ENCODE measurements at places on chromosomes 11 and 22.
A peak's percentile ranks its signal among the peaks of the same experiment; 100 is the strongest.

GRCh38 chr11:33284818-33285217 is 27.6 kb downstream of the HIPK3 start:
- DNase-seq: no peak

GRCh38 chr11:28632338-28632737 is 524.1 kb downstream of the METTL15 start:
- no peak for DNase-seq

DNA sequence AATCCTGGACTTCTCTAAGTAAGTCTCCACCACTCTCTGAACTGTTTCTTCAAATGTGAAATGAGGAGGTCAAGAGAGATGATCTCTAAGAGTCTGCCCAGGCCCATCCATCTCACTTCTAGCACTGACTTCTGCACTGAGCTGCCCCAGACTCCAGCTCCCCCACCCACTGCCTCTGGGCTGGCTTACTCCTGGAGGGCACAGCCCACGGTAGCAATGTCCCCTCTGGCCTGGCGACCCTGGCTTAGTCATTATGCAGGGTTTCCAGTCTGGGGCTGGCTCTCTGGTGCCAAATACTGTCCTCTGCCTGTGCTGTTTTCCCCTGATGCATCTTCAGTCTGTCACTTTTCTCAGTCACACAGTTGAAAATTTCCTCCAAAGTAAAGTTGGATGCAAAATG is 60.9 kb downstream of the PKNOX2 start:
- DNase-seq: no peak

- no peak for DNase-seq
Observed at GRCh38 chr22:50002791-50003190, 9.8 kb downstream of the IL17REL start.

DNA sequence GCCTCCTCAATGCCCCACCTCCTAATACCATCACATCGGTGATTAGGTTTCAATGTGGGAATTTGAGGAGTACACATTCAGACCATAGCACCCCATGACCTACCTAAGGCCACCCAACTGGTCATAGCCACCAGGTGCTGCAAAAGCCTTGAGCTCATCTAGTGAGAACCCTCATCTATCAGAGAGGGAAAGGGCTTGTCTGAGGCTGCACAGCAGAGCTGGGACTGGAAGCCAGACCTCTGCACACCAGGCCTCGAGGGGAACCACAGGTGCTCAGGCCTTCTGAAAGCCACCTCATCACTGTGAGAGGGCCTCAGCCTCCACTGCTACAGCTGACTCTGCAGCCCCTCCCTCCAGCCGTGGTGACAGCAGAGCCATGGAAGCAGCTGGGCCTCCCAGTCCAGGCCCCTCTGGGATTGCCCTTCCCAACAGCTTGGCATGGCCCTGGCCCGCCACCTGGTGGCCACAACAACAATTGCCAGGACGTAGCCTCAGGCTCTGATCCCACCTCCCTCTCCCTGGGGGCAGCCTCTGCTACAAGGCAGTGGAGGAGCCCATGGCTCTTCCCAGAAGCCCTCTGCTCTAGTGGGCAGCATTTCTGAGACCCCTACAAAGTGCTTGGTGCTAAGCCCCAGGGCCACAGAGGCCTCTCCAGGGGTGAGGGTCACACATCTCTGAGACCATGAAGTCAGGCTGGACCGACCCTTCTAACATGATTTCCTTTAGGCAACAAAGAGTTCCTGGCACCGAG is 41.0 kb upstream of the PRDM11 start:
- DNase-seq: peak; percentile 57

DNA sequence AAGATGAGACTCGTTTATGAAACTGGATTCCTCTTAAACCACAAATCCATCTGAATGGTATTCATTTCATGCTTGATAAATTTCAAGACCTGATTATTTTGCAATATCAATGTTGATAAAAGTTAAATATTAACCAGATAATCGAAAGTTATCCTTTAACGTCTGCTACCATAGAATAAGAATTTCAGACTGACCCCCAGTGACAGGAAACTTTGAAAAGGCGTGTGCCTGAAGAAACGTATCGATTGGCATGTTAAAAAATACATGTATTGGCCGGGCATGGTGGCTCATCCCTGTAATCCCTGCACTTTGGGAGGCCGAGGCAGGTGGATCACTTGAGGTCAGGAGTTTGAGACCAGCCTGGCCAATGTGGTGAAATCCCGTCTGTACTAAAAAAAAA is 13.9 kb downstream of the SCGB1A1 start:
- DNase-seq: no peak

- DNase-seq: no peak
Observed at GRCh38 chr11:71204748-71205664, 47.4 kb downstream of the SHANK2 start.

DNA sequence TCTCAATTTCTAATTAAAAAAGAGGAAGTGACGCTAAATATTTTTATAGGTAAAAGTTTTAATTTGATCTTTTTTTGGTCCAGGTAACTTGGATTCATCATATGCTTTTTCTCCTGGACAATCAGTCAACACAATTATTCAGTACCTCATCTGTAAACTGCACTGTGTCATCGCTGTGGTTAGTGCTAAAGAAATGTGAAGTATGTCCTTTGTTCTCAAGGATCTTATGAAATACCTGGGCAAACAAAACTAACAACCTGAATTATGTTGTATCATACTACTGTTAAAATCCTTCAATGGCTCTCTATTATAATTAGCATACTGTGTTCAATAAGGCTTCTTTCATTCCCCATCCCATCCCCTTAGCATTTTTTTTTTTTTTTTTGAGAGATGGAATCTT is 19.9 kb upstream of the SCN3B start:
- no peak for DNase-seq

DNA sequence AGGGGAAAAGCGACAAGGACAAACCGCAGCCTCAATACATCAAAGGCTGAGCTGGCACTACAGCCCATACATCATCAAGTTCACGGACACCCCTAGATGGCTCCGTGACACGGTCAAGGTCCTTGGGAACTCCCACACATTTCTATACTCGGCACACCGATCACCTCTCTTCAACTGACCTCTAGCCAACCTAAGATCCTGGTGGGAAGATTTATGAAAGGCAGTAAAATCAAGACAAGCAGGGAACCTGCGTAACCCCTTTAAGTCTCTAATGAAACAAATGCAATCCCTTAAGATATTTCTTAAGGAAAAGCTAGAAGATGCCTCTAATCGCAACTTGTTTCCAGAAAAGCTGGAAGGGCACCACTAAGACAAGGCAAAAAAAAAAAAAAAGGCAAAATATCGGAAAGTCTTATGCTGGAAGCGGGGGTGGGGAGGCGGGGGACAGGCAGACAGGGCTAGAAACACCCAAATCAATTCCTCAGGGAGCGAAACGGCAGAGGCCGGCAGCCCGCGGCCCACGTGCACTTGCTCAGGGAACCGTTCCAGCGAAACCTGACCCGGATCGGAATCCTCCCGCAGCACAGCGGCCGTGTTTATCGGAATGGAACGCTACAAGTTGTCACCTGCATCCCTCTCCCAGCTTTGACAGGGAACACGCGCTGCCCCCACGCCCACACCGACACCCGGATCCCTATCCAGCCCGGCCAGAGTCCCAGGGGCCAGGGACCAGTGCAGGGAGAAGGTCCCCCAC is 1.4 kb downstream of the ARHGAP20 start:
- peak; percentile 6 for DNase-seq

DNA sequence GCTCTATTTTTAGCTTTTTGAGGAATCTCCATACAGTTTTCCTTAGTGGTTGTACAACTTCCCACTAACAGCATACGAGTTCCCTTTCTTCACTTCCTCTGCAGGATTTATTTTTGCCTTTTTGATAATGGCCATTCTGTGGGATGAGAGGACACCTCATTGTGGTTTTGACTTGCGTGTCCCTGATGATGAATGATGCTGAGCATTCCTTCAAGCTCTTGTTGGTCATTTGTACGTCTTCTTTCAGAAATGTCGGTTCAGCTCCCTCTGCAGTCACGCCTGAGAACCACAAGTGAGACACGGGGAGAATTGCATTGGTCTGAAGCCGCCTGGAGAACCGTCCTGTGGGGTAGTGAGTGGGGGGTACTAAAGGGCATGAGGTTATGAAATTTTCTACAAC is 2.0 kb upstream of the KRTAP5-10 start:
- no peak for DNase-seq

DNA sequence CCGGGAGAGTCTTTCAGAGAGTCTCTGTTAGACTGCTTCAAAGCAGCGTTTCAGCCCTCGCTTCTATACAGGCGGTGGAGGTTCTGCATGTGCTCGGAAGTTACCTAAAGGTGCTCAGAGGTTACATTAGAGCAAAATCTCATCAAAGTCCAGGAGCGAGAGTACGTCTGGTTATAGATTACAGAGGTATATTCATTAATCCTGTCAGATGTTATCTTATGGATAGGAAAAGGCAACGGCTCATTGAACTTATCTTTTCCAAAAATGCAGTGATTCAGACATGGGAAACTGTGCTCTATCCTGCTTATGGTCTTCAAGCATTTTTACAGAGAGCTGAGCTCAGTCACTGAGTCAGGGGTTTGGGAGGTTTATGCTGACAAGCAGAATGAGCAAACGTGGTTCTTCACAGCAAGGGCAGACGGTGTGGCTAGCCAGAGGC is 9.1 kb upstream of the ZBED5 start:
- no peak for DNase-seq

- DNase-seq: peak; percentile 31
Observed at GRCh38 chr11:118841469-118842242, 42.0 kb upstream of the CXCR5 start.

- DNase-seq: no peak
Observed at GRCh38 chr11:2299773-2300172, 1.9 kb downstream of the C11orf21 start.

- DNase-seq: no peak
Observed at GRCh38 chr22:33331017-33331416, 272.8 kb upstream of the SYN3 start.

DNA sequence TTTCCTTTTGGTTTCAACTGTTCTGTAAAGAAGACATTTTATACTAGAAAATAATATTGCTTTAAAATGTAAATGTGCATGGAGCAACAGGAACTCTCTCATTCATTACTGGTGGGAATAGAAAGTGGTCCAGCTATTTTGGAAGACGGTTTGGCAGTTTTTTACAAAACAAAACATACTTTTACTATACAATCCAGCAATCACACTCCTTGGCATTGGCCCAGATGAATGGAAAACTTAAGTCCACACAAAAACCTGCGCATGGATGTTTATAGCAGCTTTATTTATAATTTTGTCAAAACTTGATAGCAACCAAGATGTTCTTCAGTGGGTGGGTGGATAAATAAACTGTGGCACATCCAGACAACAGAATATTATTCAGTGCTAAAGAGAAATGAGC is 49.9 kb upstream of the SEPTIN5 start:
- DNase-seq: no peak

GRCh38 chr22:27840436-27840835 is 38.9 kb upstream of the MN1 start:
- no peak for DNase-seq

DNA sequence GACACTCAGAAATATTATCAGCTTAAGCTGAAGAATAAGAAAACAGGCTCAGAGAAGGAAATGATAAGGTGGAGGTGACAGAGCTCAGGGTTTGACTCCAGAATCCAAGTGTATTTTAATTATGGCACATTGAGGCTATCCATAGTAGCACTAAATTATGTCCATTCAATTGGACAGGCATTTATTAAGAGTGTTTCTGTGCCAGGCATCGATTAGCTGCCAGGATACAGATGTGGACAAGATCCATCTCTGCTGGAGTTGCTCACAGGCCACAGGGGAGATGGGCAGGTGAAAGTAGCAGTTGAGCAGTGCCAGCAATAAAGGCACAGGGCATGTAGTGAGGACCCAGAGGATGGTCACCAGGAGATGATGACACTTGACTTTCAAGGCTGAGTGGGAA is 592.5 kb downstream of the INSC start:
- no peak for DNase-seq

- DNase-seq: no peak
Observed at GRCh38 chr11:73012121-73012863, 129.8 kb downstream of the FCHSD2 start.

- no peak for DNase-seq
Observed at GRCh38 chr11:73331138-73331916, 23.3 kb downstream of the ARHGEF17 start.

DNA sequence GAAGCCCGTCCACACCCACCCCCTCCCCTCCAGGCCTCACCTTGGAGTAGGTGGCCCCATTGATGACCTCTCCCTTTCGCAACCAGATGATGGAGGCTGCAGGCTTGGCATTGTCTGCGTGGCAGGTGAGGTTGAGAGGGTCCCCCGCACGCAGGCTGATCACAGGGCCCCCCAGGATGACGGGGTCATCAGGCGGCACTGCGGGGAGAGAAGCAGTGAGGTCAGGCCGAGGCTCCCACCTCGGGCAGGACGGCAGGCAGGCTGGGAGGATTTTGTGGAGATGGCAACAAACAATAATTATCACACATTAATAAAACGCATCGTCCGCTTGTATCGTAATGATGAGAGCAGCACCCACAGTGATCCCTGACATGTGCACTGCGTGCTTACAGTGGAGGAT is 117.8 kb downstream of the ST3GAL4 start:
- DNase-seq: no peak

DNA sequence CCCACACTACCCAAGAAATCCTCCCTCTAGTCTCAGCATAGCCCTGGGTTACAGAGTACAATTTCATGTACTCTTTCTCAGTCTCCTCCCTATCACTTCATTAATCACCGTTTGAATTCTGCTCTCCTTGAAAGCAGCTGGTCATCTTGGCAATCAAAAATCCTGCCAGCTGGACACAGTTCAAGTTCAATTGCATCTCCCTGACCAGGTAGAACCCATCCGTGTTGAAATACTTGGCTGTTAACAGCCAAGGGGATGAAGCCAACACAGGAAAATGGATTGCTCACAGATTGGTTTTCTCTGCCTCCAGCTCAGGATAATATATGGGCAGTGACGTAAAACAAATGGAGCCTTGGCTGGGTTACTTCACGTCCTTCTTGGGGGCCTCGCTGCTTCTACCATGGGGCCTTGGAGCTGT is 55.1 kb upstream of the GRK3 start:
- DNase-seq: no peak
